ENCODE measurements at places on chromosomes 6 and 20.

- no peak for DNase-seq
Observed at GRCh38 chr6:390914-391558, 516 bp upstream of the IRF4 start.

- no peak for DNase-seq
Observed at GRCh38 chr20:32970973-32971300, 33.3 kb downstream of the SUN5 start.

DNA sequence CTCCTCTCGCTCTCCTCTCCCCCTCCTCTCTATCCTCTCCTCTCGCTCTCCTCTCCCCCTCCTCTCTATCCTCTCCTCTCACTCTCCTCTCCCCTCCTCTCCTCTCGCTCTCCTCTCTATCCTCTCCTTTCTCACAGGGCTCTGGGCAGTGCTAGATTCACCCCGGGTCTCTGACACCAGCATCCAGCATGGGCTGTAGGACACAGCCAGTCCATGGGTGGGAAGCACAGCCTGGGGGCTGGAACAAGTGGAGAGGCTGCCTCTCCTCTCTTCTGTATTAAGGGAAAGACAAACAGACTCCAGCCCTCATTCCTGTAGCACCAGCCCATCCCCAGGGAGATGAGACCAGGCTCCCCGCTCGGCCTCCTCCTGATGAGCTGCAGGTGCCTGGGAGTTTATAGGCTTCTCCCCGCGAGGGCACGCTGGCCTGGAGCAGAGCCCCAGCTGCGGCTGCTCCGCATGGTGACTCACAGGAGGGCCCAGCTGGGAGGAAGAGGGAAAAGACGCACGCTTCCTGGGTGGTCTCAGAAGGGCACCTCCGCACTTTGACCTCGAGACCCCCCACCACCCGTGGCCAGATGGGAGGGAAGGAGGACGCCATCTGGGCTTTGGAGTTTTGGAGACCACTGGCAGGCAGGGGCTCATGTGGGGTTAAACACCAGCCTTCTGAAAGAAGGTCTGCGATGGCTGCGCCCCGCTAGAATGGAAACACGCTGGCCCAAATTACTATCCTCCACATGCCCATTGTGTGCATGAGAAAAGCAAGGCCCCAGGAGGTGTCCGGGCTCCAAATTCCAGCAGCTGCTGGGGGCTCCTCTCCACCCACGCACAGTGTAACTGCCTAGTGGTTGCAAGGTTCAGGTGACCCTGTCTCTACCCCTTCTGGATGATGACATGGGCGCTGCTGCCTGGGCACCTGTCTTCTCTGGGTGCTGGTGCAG is 68.0 kb downstream of the BMP7 start:
- no peak for DNase-seq

- DNase-seq: no peak
Observed at GRCh38 chr6:16345449-16346330, 107.3 kb downstream of the GMPR start.

DNA sequence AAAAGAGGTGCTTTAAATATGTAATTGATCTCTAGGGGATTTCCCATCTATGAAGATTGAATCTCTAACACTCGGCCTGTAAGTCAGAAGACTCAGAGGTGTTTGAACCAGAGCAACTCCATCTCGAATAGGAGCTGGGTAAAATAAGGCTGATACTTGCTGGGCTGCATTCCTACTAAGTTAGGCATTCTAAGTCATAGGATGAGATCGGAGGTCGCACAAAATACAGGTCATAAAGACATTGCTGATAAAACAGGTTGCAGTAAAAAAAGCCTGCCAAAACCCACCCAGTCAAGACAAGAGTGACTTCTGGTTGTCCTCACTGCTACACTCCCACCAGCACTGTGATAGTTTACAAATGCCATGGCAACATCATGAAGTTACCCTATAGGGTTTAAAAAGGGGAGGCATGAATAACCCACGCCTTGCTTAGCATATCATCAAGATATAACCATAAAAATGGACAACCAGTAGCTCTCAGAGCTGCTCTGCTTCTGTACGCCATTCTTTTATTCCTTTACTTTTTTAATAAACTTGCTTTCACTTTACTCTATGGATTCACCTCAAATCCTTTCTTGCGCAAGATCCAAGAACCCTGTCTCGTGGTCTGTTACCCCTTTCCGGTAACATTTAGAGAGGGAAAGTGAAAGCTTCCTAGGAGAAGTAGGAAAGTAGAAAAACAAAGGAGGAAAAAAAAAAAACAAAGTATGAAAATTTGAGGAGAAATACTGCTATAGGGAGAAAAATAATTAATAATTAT is 129.7 kb upstream of the PHACTR1 start:
- DNase-seq: no peak

DNA sequence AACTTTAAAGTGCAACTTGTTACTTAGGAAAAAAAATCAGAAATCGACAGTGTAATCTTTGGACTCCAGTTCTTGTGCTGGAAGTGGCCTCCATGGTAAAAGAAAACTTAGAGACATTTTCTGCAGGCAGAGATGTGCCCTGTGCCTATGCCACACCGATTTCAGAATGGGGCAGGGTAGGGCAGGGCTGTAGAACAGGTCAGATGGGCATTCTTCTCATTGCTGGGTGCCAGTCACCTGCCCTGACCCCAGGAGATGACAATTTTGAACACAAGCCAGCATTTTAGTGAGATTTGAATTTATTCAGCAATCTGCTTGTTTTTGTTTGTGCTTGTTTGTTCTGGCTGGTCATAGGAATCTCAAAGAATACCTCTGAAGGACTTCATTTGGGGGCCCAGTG is 63.3 kb downstream of the SASH1 start:
- no peak for DNase-seq

DNA sequence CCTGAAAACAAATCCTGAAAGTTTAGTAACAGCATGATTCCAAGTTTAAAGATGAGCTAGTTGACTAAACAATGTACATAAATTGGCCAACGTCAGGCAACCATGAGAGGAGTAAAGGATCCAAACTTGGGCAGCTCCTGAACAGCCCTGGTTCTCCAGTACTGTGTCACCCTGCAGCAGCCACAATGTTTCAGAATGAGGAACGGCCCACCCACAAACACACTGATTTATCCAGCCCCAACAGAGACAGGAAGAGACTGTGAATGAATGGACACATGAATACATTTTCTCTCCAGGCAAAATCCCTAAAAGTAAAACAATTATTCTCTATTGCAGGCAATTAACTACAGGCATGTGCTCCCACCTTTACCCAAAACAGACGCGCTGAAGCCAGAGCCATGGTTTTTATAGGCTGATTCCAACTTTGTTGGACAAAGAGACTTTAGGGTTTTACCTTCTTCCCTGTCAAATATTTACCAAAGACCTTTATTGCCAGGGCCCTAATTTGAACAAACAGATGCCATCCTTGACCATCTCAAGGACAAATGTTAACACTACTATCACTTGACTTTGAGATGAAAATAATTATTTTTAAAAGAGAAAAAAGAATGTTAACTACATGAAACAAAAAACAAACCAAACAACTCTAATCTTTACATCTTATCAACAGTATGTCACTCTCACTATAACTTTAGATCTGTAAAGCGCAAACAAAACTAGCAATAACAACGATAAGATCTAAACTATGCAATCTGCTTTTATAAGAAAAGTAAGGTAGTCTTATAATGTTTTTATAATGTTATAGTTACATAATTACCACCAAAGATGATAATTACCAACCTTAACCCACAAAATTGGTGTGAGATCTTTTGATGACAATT is 22.9 kb downstream of the CNKSR3 start:
- no peak for DNase-seq

- DNase-seq: no peak
Observed at GRCh38 chr6:80618953-80619352, 512.5 kb downstream of the BCKDHB start.

DNA sequence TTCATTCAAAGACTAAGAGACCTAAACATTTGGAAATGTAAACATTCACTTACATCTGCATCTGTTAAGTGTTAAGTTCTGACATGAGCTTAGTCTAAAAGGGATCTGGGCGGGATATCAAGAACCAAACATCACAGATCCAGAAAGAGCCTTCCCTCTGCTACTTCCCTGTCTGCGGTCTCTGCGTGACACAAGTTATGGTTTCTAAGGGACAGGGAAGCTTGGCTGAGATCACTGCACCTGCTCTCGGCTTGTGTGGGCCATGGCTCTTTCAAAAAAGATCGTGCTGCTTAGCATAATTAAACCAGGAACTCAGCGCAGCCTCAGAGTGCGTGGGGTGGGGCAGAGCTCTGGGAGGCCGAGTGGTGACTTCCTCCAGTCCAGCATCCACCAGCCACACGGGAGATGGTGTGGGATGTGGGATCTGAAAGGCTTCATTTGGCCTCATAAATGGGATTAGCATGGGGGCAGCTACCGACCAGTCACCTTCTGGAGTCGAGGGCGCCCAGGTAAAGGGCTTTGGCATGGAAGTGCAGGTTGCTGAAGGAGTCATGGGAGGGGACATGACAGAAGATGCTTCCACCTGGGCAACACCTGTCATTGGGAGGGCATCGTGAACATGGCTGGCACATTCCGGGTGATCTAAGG is 16.7 kb upstream of the RAMACL start:
- DNase-seq: no peak

- no peak for DNase-seq
Observed at GRCh38 chr20:56428881-56429280, 16.8 kb downstream of the CASS4 start.

DNA sequence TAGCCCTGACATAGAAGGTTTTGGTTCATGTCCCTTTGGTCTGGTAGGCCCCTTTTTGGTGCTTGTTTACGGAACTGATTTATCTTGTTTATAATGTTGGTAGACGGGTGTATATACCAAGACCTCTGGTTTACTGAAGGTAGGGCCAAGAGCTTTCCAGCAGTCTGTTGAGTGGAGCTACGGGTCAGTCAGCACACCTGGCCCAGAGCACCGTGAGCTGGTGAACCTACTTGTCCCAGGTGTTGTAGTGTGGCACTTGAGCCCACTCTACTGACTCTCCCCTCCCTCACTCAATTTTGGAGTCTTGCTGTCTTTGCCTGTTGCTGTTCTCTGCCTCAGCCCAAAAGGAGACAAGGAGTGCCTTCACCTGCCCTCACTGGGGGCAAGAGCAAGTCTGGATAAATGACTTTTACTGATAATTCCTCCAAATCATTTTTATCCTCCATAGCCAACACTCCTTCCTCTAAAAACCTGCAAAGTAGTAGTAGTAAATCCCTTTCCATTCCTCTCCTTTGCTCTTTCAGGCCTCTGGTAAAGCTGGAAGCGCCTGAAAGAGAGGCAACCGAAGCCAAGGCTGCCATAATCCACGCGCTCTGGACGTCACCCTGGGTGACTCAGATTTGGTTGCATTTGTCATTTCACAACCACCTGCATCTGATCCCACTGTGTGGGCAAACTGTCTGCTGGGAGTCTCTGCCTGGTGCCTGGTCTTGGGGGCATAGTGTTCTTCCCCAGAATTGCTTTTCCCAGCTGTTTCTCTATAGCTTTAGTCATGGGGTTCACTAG is 22.2 kb downstream of the RREB1 start:
- no peak for DNase-seq

GRCh38 chr20:17172836-17173516 is 53.9 kb upstream of the PCSK2 start:
- no peak for DNase-seq

- no peak for DNase-seq
Observed at GRCh38 chr20:57769756-57770155, 59.9 kb upstream of the PMEPA1 start.

- no peak for DNase-seq
Observed at GRCh38 chr6:80503660-80504059, 397.2 kb downstream of the BCKDHB start.

DNA sequence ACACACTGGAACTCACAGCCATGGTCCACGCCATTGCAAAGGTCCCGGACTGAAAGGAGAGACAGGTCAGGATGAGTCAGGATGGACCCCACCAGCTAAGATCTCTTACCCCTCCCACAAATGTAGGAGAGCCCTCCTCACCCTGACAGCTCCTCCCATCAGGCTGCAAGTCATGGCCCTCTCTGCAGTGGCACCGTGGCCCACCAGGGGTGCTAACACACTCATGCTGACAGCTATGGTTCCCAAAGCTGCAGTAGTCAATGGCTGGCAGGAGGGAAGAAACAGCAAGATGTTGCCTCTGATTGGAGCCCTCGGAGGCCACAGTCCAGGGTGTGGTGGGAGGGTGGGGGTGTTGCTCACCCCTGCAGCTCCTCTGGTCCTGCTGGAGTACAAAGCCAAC is 5.7 kb upstream of the RBPJL start:
- peak; percentile 50 for DNase-seq

- DNase-seq: no peak
Observed at GRCh38 chr6:51570168-51570921, 517.1 kb downstream of the PKHD1 start.

DNA sequence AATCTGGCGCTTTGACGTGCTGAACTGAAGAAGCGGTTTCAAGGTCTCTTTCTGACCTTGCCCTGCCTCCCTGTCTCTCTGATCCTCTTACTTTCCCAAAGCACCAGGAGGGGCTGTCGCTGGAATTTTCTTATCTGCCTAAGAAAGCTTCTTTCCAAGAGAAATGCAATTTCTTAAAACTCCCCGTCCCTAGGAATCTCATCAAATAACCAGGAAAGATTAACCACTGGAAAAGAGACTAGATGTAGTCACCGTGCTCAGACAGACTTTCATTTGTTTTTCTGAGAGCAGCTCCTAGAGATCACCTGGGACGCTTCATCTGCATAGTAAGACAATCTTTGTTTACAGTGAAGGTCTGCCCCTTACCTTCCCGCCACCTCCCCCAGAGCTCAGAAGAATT is 38.6 kb downstream of the PDYN start:
- no peak for DNase-seq

GRCh38 chr6:131532580-131533039 is 40.4 kb upstream of the ARG1 start:
- DNase-seq: no peak

DNA sequence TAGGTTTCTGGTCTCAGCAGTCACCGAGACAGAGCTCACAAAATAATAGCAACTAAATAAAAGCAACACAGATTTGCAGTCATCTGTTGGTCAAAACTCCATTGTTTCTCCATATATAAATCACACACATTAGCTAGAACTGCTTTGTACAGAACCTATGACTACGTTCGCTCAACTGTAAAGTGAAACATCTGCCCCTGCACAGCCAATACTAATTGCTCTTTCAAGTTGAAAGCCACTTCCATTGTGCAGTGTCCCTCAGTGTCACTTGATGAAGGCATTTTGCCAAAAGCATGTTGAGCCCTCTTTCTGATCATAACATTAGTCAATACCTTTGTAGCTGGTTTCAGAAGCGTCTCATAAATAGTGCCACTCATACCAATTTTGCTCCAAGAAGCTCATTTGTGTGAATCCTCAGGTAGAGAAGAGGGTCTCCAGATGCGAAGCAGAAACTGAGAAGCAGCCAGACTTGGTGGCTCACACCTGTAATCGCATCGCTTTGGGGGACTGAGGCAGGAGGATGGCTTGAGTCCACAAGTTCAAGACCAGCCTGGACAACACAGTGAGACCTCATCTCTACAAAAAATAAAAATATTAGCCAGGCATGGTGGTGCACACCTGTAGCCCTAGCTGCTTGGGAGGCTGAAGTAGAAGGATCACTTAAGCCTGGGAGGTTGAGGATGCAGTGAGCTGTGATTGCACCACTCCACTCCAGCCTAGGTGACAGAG is 68.9 kb downstream of the PERP start:
- no peak for DNase-seq

- DNase-seq: no peak
Observed at GRCh38 chr6:37391120-37391519, 37.3 kb downstream of the RNF8 start.

GRCh38 chr6:151669208-151669560 is 138.3 kb upstream of the ESR1 start:
- no peak for DNase-seq
